ENCODE measurements at places on chromosomes 13 and 19. TPM values are rescaled to one million over a fixed set of nuclear protein-coding genes. Genes with fewer than 3 reads are reported as not detected.
A peak's percentile ranks its signal among the peaks of the same experiment; 100 is the strongest.

The ZNF491 gene
- 1.9 TPM for total RNA-seq

DNA sequence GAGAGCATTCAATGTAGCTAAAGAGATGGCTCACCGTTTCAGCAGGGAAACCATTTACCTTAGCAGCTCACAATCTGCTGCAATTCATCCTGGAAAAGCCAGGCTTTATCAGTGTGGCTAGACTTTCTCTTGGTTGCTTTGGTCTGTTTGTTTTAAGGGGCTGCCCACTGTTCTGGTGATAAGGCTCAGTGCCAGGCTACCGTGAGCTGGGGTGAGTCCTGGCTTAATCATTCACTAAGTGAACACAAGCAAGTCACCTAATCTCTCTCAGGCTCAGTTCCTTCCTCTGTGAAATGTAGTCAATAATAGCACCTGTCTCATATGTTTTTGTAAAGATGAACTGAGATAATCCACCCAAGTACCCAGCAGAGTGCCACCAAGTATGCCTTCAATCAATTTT, 229.0 kb downstream of the TEX29 start:
- no peak overlapping the region for H3K4me3 ChIP-seq
- H3K4me1 ChIP-seq, result no peaks in the 10 kb centered on the region
- DNase-seq, result no peak
- H3K27me3 ChIP-seq, result no peaks in the 10 kb centered on the region

GRCh38 chr19:9043524-9043923, 33.3 kb upstream of the MUC16 start:
- no peaks in the 10 kb centered on the region for H3K36me3 ChIP-seq
- H3K27ac ChIP-seq, result no peak overlapping the region
- no peaks in the 10 kb centered on the region for H3K4me1 ChIP-seq
- no peak for DNase-seq

The ACP7 gene
- total RNA-seq, result not detected

DNA sequence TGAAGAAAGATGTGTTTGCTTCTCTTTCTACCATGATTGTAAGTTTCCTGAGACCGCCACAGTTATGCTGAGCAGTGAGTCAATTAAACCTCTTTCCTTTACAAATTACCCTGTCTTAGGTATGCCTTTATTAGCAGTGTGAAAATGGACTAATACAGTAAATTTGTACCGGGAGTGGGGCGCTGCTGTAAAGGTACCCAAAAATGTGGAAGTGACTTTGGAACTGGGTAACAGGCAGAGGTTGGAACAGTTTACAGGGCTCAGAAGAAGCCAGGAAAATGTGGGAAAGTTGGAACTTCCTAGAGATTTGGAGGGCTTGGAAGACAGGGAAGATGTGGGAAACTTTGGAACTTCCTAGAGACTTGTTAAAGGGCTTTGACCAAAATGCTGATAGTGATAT, 9.2 kb upstream of the PDS5B start:
- H3K4me1 ChIP-seq, result no peaks in the 10 kb centered on the region
- no peaks in the 10 kb centered on the region for H3K27me3 ChIP-seq
- no peaks in the 10 kb centered on the region for H3K36me3 ChIP-seq

DNA sequence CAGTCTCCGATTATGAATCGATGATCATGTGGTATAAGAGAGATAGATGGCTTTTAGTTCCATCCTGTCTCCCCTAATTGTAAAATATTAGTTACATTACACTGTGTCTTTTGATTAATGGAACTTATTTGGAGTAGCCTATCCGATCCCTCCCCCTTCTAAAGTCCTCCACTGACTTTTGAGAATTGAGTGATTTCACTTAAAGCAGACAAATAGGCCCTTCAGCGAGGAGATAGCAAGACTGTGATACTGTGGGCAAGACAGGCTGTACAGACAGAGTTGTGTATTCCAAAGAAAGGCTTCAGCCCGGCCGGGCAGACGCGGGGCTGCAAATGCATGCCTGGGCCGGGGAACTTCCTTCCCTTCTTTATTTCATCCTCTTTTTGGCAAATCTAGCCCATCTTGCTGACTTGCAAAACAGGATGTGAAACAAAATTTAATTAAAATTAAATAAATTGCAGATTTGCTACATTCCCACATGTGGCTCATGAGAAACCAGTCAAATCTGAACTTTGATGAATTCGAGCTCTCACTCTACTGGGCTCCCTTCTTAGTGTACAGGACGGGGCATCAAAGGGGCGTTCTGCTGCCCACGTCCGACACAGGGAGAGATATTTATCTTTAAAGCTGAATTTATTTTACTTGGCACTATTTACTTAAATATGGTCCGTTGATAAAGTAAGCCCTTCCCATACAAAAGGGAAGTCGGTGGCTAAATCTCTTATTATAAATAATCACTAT, 314.8 kb downstream of the ZNF536 start:
- no peak overlapping the region for H3K4me3 ChIP-seq
- H3K27me3 ChIP-seq, result peaks cover 33% of the 10 kb centered on the region
- H3K36me3 ChIP-seq, result no peaks in the 10 kb centered on the region
- H3K4me1 ChIP-seq, result peaks cover 3% of the 10 kb centered on the region
- H3K27ac ChIP-seq, result no peak overlapping the region
- no peak for DNase-seq

- no peaks in the 10 kb centered on the region for H3K36me3 ChIP-seq
- H3K27me3 ChIP-seq, result no peaks in the 10 kb centered on the region
- DNase-seq, result peak; percentile 52
- peak overlapping the region; percentile 78 for H3K27ac ChIP-seq
- H3K4me3 ChIP-seq, result no peak overlapping the region
These were observed 23.2 kb downstream of the RFX2 start for GRCh38 chr19:6087074-6087571.

GRCh38 chr19:33481863-33482262, 39.7 kb downstream of the PEPD start:
- H3K4me3 ChIP-seq, result no peak overlapping the region
- no peaks in the 10 kb centered on the region for H3K4me1 ChIP-seq
- no peak for DNase-seq
- peaks cover 12% of the 10 kb centered on the region for H3K36me3 ChIP-seq
- H3K27ac ChIP-seq, result no peak overlapping the region

GRCh38 chr19:49952479-49952836, 8.5 kb downstream of the SIGLEC11 start:
- no peaks in the 10 kb centered on the region for H3K27me3 ChIP-seq
- no peak overlapping the region for H3K27ac ChIP-seq
- peaks cover 19% of the 10 kb centered on the region for H3K4me1 ChIP-seq
- no peak overlapping the region for H3K4me3 ChIP-seq

GRCh38 chr19:42352301-42353259, 27.1 kb downstream of the MEGF8 start:
- H3K27me3 ChIP-seq, result no peaks in the 10 kb centered on the region
- H3K4me3 ChIP-seq, result no peak overlapping the region
- no peak overlapping the region for H3K27ac ChIP-seq
- DNase-seq, result no peak

The AP1M2 gene
- total RNA-seq, result 37.8 TPM

The MAB21L1 gene
- 0.17 TPM for total RNA-seq

All from upper lobe of right lung (tissue), 1 donor.